Stimulated activated CD4-positive, alpha-beta T cell treated with anti-CD3 and anti-CD28 coated beads, Interleukin-2, amount 100 ng/mL, for 24 hours (primary cell): ENCODE measurements at places on chromosomes 3 and 15.

GRCh38 chr3:97712919-97713318 is 51.6 kb upstream of the ARL6 start:
- no peak for DNase-seq

DNA sequence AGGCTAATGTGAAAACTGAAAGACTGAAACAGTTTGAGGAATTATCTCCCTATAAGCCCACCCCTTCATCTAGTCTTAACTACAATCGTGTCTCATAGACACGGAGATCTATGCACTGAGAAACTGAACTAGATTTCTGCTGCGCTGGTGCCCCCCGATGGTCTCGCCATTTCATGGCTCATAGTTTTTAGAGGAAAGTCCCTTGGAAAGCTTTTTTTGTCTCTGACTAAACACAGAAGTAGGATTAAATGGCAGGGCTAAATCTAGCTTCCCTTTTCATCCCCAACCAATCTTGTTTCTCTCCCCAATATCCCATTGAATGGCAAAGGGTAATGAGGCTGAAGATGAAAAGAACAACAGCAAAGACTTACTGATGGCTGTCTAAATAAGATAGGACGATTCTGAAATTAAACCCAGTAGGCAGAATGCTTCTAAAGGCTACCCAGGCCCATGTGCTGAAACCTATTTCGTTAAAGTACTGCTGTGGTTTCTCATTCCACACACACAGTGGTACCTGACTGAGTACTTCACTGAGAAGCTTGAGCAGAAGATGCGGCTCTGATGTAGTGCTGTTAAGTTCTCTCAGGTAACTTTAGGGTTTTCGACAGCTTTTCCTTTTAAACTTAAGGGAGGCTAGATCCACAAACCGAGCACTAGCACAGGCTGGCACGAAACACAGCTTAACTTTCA is 142.7 kb downstream of the GADL1 start:
- peak; percentile 66 for DNase-seq

DNA sequence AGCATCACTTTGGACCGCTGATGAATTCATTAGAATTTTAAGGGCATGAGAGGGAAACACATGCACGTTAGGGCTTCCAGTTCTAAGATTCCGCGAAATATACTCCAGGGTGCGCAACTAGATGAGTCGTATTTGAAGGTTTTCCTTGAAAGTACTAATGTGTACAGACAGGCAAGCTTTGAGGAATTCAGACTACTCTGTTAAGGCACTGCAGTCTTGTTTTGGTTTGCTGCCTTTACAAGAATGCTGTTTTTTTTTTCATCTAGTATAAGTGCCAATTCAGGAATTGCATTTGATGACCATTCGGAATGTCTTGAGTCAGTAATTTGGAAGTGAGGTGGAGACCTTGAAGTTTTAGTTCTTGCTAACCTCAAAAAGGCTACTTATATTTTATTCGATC is 19.1 kb downstream of the TRNT1 start:
- DNase-seq, result no peak

GRCh38 chr3:64892671-64893309 is 205.0 kb upstream of the ADAMTS9 start:
- DNase-seq, result no peak

DNA sequence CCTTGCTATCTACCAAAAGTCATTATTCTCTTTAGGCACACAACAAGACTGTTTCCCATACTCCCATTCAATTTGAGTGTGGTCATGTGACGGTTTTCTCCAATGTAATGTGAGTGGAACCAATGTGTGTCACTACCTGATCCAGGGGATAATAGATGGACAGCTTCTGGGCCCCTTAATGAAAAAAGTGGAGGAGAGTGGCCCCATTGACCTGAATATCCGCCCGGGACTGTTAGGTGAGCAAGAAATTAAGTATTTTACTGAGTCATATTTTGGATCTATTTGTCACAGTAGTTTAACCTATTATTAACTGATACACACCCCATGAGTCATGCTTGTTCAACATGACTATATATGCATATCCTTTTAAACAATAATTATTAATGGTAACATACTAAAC is 15.1 kb upstream of the ARID3B start:
- DNase-seq, result no peak

GRCh38 chr3:25177041-25177440 is 251.0 kb upstream of the RARB start:
- DNase-seq, result no peak

DNA sequence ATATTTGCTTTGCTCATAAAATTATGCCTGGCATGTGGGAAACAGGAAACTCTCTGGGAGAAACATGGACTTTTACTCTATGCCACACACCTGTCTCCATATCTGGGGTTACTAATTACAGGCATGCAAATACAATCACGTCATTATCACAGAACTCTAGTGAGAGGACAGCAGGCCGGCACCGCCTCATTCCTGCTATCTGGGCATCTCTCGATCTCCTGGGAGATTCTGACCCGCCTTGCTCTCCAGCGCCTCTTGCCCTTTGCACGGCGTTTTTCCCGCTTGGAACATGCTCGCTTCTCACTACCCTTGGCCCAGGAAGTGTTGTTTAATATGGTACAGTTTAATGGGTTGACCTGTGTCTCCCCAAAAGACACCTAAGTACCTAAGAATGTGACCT is 45.4 kb upstream of the PARL start:
- no peak for DNase-seq

DNA sequence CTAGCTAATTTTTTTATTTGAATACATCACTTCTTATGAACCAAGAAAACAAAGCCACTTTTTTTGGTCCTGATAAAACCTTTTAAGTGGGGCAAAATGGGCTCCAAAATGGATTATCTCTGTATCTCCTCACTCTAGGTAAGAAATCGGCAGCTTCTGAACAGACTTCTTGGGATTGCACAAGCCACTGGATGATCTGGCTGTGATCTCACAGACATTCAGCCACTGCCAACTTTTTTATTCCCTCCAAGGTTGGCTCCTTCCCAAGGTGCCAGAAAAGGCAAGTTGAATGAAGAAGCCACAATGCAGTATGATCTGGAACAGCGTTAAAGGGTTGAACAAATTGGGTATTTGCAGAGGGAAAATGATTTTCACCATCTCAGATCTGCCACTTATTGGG is 73.2 kb downstream of the PRICKLE2 start:
- no peak for DNase-seq

DNA sequence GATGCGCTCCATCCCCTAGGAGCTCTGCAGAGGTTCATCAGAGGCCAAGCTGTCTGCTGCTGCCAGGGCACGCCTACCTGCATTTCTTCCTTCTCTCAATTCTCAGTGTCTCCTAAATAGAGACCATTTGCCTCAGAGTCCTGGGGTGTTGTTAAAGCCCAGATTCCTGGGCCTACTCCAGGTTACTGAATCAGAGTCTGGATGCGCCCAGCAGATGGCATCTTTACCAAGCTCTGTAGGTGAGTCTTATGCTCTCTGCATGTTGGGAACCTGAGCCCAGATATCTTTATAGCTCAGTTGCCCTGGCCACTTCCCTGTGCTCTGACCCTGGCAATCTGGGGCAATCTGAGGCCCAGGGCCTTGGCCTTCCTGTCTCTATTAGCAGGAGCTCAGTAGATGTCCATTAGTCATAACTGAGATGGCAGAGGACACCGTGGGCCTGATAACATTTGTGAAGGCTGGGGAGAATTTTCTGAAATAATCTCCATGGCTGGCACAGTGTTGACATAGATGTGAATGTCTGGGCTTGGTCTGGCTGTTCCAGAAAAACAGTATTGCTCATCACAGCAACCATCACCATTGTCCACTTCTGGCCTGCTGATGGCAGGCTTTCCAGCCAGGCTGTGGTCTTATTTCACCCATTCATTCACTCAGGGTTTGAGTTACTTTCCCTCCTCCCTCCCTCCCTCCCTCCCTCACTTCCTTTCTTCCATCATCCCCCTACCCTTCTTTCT is 13.3 kb upstream of the RBP1 start:
- DNase-seq, result no peak

- DNase-seq, result no peak
These were observed 899.8 kb downstream of the MCTP2 start for GRCh38 chr15:95131131-95131556.

DNA sequence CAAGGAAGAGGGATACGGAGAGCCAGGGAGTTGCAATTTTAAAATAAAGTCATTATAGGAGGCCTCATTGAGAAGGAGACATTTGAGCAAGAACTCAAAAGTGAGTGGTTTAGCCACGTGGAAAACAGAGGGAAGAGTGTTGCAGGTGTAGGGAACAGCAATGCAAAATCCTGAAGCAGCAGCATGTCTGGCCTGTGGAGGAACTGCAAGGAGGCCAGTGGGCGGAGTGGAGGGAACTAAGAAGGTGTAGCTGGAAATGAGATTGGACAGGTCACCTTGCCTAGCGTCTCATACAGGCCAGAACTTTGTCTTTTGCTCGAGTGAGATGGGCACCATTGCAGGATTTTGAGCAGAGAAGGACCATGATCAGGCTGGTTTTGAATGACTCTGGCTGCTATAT is 34.9 kb downstream of the SAXO2 start:
- DNase-seq, result no peak

DNA sequence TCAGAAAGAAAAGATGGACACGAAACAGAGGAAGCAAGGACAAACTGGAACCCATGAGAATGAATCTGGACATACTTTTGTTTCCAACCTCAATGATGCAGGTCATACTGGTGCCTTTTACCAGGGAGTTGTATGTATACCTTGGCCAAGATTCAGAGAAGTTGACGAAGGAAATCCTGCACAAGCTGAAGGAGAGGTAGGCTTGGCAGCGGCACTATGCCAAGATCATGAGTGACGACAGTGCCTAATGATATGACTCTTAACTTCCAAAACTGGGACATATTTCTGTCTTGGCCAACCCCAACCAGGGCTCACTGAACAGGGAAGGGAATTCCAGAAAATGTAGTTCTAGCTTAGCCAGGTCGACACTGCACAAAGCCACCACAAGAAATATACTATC is 149.2 kb upstream of the SLCO3A1 start:
- DNase-seq, result no peak
